ENCODE measurements at places on chromosomes 4 and X.
A peak's percentile ranks its signal among the peaks of the same experiment; 100 is the strongest.

GRCh38 chr4:152894673-152895072 lies 41.5 kb upstream of the FHDC1 start:
- DNase-seq = no peak

- no peak for DNase-seq
These were observed 113.2 kb downstream of the MID1 start for GRCh38 chrX:10507181-10507580.

DNA sequence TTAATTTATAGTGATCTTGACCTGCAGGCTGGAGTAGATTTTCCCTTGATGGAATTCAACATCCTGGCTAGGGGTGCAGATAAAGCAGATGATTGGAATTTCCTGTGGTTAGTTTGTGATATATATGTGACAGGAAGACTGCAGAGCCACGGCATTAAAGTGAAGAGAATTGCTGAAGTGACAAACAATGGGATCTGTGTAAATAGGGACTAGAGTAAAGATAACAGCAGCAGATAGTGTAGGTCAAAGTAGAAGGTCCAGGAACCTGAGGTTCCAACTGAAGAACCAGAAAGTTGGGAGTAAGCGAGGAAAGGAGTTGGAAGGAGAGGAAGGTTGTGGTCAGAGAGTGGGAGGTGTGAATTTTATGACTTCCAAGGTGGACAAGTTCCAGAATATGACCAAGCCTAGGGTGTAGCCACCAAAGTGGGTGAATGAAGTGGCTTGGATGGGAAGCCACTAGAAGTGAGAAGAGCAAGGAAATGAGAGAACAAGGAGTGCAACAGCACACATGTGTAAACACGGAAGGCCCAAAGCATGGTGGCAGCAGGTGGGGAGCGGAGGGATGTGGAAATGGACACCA lies 325.0 kb downstream of the RAB28 start:
- no peak for DNase-seq

DNA sequence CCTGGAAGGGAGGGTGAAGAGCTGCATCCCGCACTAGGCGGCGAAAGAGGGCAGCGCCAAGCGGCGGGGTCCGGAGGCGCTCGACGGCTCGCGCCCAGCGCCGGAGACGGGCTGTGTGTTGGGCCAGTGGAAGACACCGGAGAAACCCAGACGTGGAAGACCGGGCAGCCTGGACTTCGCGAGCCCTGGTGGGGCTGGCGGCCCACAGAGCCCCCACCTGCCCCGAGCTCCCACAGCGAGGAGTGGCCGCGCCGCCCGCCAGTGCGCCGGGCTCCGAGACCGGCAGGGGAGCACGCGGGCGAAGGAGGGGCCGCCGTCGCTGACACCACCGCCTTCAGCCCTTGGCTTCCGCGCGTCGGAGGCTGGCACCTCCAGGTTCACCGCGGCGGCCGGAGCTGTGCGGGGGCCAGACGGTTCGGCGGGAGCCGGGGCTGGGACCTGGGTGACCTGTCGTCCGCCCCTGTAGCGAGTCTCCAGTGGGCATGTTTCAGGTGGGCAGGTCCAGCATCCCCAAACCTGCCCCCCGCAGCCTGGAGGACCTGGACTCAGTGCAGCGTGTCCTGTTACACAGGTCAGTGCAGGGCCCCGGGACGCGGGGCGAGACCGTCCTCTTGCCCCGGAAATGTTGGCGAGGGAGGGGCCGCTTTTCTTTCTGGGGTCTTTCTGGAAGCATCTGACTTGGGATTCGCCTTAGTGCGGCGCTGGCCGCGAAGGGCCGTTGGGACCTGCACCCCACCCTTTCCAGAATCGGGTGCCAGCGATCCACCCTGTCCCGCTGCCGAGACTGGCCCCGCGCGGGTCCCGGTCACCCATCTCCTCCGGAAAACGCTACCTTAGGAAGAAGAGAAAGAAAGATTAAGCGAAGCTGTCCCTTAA lies 9.6 kb upstream of the INTU start:
- no peak for DNase-seq

- no peak for DNase-seq
These were observed 4.3 kb downstream of the EPHA5 start for GRCh38 chr4:65665771-65666523.

- DNase-seq = no peak
These were observed 38.5 kb downstream of the HERC3 start for GRCh38 chr4:88630756-88631155.

DNA sequence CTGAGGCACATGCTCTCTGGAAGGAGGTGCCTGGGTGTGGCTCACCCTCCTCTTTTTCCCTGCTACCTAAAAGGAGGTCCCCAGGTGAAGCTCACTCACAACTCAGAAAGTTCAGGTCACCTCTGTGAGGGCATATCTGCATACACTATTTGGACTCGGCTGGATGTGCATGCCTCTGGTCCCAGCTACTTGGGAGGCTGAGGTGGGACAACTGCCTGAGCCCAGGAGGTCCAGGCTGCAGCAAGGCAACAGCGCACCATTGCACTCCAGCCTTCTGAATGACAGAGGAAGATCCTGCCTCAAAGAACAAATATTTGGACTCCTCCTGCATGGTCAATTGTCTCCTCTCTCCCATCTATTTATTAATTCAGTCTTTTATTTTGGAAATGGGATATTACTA lies 46.4 kb downstream of the CPLX1 start:
- DNase-seq = no peak

DNA sequence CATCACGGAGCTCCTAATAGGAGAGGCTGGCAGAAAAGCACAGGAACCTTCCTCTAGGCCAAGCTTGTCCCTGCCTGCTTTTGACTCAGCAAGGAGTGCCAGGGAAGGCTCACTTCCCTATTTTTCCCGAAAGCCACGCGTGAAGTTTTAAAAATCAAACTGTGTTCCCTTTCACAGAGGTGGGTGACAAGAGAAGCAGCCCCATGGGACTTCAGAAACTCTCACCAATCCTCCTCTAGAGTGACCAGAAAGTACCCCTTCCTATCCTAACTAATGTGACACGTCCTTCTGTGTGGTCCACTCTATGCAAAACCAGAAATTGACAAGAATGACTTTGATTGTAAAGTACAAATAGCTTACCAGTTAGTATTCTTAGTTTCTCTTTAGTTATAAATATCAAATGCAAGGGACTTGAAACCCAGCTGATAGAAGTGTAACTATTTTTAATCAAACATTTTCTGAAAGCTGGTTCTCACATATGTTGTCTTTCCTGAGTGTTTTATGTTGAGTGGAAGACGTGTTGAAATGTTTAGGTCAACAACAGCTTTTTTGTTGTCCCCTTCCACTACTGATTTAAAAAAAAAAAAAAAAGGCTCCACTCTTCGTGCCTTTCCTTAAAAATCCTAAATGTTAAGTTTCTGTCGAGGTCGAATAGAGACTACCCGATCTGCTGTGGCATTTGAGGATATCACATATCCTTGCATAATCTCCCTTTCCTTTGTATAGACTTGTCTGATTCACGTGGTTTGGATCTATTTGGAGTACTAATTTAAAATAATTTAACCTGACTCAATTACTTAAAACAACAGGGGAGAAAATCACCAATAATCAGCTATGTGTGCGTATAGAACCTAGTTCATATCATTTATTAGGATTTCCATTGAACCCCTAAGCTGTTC lies 42.1 kb downstream of the NFKB1 start:
- DNase-seq = no peak

DNA sequence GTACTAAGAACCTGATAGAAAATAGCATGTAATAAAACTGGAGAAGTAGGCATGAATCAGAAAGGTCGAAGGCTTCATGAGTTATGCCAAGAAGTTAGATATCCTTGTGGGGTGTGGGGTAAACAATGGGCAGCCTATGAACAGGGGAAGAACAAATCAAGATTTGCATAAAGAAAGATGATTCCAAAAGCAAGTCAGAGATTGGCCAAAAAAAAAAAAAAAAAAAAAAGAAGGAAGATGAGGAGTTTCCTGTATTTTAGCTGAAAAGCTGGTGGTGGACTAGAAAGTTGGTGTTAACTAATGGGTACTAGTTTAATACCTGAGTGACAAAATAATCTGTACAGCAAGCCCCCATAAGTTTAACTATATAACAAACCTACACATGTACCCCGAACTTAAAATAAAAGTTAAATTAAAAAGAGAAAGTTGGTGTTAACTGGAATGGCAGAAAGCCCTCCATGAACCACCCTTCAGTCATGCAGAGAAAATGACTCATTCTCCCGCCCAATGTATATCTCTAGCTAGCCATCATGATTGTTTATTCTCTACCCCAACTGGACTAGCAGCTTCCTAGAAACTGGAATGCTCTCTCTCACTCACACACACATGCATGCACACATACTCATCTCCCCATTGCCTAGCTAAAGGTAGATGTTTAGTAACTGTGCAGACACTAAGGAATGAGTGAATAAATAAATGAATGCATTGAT lies 41.7 kb downstream of the ATP11C start:
- no peak for DNase-seq

DNA sequence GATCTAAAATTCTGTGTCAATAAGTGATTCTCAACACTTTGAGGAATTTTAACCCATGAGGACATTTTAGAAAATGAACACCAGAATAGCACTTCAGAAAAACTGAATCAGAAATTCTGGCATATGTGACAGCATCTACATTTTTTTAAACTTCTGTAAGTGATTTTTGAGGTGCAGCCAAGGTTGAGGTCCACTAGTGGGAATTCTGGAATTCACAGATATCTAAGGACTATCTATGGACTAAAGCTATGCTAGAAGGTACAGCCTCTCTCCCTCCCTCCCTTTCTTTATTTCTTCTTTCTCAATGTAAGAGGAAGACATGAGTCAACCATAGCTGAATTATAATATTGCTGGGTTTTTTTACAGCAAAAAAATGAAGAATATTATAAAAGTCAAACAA lies 508.2 kb upstream of the ATOH1 start:
- no peak for DNase-seq

- peak; percentile 21 for DNase-seq
These were observed 1.4 kb downstream of the SLC16A2 start for GRCh38 chrX:74422576-74423288.

GRCh38 chrX:143435916-143436315 lies 81.4 kb downstream of the SPANXN3 start:
- DNase-seq = no peak

GRCh38 chrX:118839334-118839958 lies 15.8 kb downstream of the ZCCHC12 start:
- peak; percentile 60 for DNase-seq

DNA sequence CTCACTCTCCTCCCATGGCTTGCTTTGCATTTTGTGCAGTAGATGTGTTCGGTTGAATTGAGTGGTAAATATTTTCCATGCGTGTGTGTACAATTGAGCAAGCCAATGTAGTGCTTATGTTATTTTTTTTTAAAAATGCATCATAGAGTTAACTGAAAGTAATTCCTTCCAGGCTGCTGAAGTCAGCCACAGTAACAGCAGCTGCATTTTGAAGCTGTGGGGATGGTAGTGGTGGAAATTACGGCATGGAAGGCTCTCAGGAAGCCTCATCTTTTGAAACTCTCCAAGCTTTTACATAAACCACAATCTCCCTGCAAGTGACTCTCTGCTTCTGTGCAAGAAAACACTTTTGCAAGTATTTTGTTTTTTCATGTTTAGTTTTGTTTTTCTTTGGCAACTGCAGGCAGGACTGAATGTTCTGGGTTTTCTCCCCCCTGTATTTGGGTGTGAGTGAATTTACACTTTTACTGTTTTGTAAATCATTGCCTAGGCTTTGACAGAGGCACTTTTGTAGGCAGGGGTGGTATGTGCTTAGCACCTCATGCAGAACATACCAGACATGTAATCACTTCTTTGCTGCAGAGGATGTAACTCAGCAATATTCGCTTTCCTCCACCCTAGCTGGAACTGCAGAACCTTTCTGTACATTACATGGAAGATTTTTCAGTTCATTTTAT lies 56.2 kb downstream of the LRRC66 start:
- no peak for DNase-seq

DNA sequence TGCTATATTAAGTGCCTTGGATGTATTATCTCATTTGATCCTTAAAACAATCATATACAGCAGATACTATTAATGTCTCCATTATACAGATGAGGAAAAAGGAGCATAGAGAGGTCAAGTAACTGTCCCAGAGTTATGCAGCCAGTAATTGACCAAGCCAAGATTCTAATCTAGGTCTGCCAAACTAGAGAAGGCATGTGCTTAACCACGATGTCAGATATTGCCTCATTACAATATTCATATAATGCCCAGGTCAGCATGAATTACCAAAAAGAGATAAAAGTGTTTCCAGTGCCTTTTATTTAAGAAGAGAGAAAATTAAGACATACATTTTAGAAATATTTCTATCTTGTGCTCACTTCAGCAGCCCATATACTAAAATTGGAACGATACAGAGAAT lies 7.1 kb downstream of the ARHGEF6 start:
- DNase-seq = no peak

DNA sequence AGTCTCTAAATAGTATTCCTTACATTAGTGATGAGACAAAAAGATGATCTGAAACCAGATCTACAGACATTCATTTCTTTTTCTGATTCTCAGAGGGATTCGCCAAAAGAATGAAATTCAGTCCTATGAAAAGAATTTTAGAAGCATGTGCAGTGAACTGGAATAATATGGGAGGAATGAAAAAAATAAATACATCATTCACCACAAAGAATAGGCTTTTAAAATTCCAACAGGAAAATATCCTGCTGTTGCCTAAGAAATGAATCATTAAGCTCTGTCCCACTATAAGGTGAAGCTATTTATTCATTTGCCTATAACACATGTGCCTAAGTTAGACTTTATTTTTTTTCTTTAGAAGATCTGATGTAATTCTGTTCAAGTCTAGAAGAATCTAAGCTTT lies 165.9 kb downstream of the IL15 start:
- no peak for DNase-seq

- DNase-seq = no peak
These were observed 112.8 kb upstream of the PITX2 start for GRCh38 chr4:110735686-110736085.

DNA sequence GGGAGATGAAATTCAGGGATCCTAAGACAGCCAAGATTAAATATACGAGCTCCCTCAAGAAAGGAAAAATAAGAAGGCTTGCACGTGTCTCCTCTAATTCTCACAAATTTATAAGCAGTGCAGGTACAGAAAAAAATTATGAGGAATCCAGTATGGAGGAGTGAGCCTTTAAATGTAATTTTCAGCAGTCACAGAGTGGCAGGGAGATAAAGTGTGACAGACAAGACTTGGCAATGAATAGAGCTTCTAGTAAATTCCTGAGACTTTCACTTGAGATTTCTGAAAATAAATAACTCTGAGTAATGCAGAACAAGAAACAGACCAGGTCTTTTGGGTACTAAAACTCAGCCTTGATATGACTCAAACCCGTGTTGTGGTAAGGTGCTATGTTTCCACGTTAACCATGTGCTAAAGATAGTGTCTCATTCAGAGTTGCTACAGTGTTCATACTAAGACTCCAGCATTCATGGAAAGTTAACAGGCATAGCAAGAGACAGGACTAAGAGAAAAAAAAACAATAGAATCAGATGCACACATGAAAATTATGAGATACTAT lies 119.8 kb downstream of the SPOCK3 start:
- no peak for DNase-seq

All from activated T-cell treated with anti-CD3 and anti-CD28 coated beads, Interleukin-2, amount 50 U/mL, for 1 hour (primary cell).